ENCODE measurements at places on chromosomes 6 and 20.

- peak; percentile 81 for DNase-seq
Measured at GRCh38 chr20:63351811-63352591, 9.1 kb downstream of the CHRNA4 start.

DNA sequence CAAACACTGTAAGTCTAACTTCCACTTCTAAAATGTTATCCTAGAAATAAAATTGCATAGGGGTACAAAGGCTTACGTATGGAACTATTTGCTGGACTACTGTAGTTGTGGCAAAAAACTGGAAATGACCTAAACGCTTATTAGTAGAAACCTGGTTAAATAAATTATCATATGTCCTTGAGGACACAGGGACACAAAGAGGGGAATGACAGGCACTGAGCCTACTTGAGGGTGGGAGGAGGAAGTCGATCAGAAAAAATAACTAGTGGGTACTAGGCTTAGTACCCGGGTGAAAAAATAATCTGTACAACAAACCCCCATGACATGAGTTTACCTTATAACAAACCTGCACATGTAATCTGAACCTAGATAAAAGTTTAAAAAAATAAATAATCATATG, 28.4 kb downstream of the BCAS1 start:
- no peak for DNase-seq

- DNase-seq: no peak
Measured at GRCh38 chr6:166712286-166713228, 85.5 kb upstream of the RPS6KA2 start.

GRCh38 chr6:157455731-157456523, 74.9 kb downstream of the ZDHHC14 start:
- DNase-seq: no peak

DNA sequence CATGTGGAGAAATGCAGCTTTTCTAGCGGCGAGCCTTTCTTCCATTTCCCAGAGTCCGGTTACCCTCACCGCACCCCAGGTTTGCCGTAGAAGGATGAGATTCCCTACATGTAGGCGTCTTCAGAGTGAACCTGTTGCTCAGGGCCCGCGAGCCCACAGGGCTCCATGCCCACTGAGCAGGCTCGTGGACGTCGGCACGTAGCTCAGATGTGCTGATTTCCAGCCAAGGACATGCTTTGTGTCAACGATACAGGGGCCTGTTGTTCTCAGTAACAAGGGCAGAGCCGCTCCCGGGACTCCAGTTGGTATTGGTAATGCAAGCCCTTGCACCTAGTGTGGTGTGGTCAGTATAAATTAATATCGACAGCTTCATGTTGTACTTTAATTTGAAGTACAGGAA, 159.6 kb downstream of the MTHFD1L start:
- no peak for DNase-seq

DNA sequence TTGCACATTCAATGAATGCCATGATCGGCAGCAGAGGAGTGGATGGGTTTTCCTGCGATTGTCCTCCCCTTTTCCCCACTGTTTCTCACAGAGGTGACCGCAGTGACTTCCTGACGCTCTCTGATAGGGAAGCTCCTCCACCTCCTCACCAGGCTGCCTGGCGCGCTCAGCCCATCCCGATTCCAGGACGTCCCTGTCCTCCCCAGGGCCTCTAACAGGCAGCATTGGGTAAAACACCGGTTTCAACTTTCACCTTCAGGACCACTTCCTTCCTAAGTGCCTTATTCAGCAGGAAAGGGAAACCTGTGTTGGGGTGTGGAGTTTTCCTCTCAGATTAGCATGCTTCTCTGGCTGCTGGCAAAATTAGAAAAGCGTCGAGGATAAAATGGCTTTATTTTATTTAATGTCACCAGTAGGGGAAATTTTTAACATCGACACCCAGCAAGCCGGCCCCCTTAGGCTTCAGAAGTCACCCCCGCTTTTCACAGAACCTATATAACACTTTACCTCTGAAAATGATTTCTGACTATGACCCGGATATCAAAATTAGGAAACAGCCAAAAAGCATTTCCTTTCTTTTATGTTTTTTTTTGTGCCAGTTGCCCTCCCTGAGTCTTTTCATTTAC, 570.4 kb upstream of the GJE1 start:
- DNase-seq: peak; percentile 53

- no peak for DNase-seq
Measured at GRCh38 chr6:11085758-11086435, 7.7 kb upstream of the SMIM13 start.

- no peak for DNase-seq
Measured at GRCh38 chr6:15745781-15746180, 83.0 kb upstream of the DTNBP1 start.

DNA sequence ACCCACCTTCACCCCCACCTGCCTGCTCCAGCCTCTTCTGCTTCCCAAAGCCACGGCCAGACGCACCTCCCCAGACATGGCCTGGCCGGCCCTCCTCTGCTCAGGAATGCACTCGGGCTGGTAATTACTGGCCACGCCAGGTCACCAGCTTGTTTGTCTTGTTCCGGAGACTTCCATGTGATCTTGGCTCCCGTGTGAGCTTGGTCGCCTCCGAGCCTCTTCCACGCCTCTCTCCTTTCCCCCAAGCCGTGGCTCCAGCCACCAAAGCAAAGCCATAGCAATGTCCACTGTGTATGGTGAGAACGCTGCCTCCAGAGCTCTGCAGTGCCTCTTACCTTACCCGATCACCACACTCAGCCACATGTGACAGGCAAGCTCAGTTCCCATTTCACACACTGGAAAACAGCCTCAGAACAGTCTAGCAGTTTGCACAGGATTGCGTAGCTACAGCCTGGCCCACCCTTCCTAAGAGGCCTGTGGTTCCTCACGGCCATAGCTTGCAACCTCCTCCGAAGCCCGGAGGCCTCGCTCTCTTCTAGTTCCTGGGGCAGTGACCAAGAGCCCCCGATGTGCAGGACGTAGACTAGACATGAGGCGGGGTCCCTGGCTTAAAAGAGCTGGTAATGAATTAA, 48.1 kb upstream of the AFDN start:
- DNase-seq: no peak

- no peak for DNase-seq
Measured at GRCh38 chr20:25245461-25245860, 2.4 kb upstream of the PYGB start.

DNA sequence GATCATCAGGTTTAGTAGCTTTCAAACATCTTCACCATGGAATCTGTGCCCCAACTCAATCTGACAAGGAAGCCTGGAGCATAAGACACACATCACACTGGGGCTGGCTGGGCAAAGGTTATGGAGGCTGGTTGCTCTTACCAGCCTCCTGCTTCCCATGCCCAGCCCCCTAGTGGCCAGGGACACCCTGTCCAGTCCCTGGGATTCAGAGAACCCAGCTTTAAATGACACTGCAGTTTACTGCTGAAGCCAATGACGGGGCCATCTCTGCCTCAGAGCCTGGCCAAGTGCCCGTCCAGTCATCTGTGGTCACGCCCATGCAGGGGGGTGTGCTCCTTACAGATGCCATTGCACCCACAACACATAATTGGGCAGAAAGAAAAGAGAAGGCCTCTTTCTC, 272.9 kb downstream of the SMOC2 start:
- no peak for DNase-seq

GRCh38 chr20:35912881-35913280, 41.4 kb downstream of the SCAND1 start:
- no peak for DNase-seq

GRCh38 chr20:23018941-23019340, 16.2 kb upstream of the SSTR4 start:
- no peak for DNase-seq
